CD4-positive, alpha-beta memory T cell (primary cell): ENCODE measurements at places on chromosomes 12 and 14. TPM values are rescaled to one million over a fixed set of nuclear protein-coding genes. Genes with fewer than 3 reads are reported as not detected.

The PTPN21 gene
- not detected for total RNA-seq

The KRT3 gene
- total RNA-seq: not detected

The OR6C2 gene
- not detected for total RNA-seq

The ATF7IP gene
- 209 TPM for total RNA-seq

The SMIM41 gene
- not detected for total RNA-seq

The GPX2 gene
- total RNA-seq: not detected

The RERG gene
- not detected for total RNA-seq

DNA sequence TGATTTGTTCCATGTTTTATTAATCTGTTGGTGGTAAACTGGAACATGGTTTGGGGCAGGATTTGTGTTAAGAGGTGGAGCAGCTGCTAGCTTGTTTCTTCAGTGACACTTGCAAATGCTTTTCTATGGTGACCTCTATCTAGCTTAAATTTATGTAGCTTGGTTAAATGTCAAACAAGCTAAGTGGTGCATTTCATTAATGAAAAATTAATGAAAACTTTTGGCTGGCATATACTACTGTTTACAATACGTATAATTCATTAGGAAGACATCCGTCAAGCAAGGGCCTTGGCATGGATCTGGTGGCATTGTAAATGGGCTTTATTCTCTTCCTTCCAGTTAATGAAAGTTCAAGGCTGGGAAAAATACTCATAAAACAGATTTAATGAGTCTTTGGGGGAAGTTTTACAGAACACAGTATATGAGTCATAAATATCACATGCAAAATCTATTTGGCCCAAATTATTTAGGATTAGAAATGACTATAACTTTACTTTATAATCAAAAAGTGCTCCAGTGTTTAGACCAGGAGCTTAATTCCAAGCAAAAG is 807.7 kb upstream of the SEL1L start:
- DNase-seq: no peak

DNA sequence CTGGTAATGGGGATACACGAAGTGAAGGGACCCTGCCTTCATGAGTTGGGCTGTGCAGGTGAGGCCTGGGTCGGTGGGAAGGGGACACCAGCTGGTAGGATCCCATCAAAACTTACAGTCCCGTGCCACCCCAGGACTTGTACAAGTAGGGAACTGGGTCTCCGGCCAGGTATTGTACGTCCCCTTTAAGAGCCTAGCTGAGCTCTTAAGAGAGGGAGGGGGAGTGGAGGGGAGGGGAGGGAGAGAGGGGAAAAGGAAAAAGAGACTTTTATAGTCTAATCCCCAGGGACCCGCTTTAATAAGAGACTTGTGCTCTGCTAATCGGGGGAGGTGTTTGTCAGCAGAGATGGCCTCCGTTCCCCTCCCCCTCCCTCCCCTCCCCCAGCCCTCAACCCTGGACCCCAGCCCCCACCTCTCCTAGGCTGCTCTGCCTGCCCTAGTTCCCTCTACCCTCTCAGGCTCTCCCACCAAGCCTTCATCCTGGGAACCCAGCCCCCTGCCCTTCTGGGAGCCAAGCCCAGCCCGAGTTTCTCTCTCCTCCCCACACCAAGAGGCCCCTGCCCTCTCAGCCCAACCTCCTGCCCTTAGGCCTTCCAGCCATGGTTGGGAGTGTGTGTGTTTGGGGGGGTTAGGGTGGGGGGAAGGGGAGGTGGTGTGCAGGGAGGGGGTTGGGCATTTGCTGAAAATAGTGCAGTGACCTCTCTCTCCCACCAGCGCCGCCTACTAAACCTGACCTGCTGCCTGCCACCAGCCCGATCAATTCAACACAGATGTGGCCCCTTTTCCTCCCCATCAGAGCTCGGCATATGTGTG is 2.6 kb downstream of the GDF11 start:
- no peak for DNase-seq

- DNase-seq: no peak
These were observed 26.2 kb downstream of the BCL11B start for GRCh38 chr14:99245564-99246511.

GRCh38 chr14:99925471-99925870 is 132.3 kb downstream of the EML1 start:
- DNase-seq: no peak

GRCh38 chr12:75863533-75863932 is 168.0 kb downstream of the PHLDA1 start:
- DNase-seq: no peak

DNA sequence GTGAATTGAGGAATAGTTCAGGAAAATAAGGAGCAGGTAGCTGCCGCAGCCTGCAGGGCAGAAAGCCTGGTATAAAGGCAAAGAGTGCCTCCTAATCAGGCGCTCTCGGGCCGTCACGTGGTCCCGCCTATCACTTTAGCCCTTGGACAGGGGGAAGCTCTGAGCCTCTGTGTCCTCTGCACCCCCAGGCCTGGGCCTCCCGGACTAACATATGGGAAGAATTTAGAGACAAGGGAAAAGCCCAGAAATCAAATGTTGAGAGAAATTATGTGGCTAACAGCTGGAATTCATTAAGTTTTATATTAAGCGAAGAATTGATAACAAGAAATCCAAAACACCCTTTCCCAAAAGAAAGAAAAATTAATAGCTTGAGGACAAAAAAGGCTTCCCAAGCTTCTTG is 417.7 kb downstream of the ATP23 start:
- no peak for DNase-seq

DNA sequence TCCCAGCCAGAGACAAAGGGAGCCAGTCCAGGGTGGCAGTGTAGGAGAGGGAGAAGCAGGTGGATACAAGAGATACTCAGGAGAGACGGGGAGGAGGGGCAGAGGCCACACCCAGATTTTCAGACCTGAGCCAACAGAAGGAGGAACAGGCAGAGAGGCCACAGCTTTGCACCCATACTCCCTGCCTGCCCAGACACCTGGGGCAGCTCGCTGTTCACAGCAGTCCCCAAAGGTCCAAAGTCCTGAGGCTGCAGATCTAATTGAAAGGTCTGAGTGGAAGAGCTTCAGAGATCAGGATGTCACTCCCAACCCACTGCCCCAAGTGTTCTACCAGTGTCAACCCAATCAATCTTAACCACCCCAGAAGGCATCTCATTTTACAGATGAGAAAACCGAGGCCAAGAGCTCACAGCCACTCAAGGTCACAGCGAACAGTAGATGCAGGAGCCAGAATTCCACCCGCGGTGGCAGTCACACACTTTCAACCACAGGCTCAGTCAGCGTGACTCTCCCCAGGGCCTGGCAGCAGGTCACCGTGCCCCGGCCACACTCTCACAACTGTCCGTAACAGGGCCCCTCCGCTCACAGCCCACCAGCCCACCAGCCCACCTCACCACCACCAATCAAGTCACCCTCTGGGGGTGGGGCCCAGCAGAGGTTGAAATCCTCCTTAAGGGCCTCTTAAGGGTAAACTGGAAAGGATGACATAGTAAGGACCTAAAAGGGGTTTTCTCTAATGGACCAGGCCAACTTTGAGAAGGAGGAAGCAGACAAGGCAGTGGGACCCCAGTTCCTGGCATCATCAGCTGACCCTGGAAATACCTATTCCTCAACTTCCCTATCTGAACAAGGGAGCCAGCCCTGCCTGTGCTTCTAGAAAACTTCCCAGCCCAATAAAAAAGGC is 33.3 kb downstream of the ACTN1 start:
- no peak for DNase-seq

DNA sequence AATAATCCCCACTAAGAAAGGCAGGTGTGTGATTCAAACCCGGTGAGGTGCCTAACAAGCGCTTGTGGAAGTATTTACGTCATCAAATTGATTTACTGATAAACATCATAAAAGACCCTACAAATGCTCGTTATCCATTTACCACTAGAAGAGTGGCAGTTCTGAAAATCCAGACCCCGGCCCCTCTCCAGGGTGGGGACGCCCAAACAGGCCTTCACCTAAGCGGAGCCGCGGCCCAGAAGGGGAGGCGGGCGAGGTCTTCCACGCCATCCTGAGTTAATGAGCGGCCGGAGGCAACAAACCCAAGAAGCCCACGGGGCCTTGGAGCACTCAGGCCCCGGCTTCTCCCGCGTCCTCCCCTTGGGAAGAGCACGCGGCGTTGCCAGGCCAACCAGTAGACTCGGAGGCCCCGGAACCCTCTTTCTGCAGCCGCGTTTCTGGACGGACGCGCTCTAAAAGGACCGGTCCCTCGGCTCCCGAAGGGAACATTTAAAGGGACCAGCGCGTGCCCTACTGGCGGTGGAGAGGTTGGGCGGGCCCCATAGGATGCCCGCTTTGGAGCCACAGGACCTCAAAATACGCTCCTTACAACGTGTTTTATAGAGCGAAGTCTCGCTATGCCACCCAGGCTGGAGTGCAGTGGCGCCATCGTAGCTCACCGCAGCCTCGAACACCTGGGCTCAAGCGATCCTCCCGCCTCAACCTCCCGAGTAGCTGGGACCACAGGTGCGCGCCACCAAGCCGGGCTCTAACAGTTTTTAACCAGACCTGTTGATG is 3.5 kb downstream of the PTPN21 start:
- no peak for DNase-seq

DNA sequence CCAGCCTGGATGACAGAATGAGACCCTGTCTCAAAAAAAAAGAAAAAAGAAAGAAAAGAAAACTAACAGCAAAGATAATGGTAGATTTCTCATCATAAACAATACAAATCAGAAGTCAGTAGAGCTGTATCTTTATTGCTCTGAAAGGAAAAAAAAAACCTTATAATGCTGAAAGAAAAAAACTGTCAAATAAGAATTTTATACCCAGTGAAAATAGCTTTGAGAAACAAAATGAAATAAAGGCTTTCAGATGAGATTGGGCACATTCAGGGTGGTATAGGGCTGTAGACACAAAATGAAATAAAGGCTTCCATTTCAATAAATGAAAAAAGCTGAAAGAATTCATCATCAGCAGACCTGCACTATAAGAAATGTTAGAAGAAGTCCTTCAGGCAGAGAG is 105.0 kb upstream of the FOXN3 start:
- no peak for DNase-seq

GRCh38 chr14:86179980-86180379 is 650.0 kb downstream of the FLRT2 start:
- no peak for DNase-seq

DNA sequence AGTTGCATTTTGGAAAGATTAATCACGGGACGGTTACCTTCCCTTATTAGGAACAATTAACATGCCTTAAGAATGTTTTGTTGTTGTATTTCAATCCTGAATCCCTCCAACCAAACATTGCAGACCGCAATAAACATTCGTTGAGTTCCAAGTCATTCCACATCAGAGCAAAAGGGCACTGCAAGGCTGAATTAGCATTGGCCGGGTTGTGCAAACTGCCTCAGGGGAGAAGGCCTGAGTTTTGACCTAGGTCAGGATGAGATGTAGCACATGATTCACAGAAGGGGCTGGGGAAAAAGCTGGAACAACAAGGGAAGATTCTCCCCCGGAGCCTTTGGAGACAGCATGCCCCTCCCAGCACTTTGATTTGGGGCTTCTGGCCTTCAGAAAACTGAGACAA is 82.1 kb upstream of the BDKRB2 start:
- DNase-seq: no peak

DNA sequence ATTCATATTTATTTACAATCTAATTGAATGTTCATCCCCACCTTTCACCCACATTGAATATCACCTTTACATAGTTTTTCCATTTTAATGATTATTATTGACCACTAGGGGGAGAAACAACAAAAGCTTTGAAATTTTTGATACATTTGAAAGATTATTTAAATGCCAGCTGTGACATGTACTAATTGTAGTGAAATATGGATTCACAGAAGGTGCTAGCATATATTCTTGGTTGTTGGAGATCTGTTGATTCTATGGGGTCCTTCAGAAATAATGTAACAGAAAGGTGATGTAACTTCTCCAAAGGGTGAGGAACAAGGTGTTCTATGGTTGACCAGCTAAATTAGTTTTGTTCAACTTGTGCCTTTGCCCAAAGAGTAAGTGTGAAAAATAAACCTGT is 22.4 kb upstream of the GPR33 start:
- DNase-seq: peak; percentile 16

DNA sequence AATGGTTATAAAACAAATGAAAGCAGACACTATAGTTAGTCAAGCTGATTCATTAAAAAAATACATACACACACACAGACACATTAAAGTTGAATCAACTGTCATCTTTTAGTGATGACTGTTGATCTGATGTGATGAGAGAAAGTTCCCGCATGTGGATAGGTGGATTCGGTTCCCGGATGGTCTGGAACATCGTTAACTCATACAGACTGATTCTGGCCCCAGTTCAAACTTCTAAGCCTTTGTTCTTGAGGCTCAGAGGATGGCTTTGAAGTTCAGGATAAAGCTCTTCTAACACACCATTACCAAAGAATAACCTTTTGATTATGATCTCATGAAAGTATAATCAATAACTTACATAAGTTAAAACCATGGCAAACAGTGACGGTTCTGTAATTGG is 27.5 kb downstream of the WIF1 start:
- DNase-seq: no peak

GRCh38 chr12:25557830-25558436 is 4.8 kb upstream of the LMNTD1 start:
- DNase-seq: no peak

DNA sequence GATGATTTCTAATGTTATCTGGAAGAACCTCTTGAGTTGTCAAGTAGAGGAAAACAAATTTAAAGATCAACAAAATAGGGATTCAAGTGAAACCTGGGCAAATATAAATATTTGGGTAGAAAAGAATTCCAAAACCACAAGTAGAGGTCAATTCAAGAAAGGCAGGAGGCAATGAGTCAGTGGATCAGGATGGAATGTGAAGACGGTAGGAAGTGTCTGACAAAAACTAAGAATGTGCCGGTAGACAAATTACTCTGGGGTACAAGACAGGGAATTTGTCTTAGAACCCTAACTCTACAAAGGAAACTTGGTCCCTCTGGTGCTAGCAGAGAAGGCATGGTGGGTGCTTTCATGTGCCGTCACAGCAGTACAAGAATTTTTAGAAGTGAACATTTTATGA is 13.6 kb downstream of the ABCD2 start:
- DNase-seq: no peak

DNA sequence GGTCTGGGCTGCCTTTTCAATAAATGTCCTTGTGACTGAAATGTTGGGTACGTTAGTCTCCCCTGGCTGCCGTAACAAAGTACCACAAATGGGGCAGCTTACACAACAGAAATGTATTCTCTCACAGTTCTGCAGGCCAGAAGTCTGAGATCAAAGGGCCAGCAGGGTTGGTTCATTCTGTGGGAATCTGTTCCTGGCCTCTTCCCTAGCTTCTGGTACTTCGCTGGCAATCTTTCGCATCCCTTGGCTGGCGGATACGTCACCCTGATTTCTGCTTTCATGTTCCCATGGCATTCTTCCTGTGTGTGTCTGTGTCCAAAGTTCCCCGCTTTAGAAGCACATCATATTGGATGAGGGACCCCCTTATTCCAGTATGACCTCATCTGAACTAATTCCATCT is 95.8 kb upstream of the NCOR2 start:
- DNase-seq: no peak
